ENCODE measurements at places on chromosomes 16 and 17. TPM values are rescaled to one million over a fixed set of nuclear protein-coding genes. Genes with fewer than 3 reads are reported as not detected.

- no peak for DNase-seq
These were observed 236.0 kb downstream of the IRF8 start for GRCh38 chr16:86134802-86135461.

DNA sequence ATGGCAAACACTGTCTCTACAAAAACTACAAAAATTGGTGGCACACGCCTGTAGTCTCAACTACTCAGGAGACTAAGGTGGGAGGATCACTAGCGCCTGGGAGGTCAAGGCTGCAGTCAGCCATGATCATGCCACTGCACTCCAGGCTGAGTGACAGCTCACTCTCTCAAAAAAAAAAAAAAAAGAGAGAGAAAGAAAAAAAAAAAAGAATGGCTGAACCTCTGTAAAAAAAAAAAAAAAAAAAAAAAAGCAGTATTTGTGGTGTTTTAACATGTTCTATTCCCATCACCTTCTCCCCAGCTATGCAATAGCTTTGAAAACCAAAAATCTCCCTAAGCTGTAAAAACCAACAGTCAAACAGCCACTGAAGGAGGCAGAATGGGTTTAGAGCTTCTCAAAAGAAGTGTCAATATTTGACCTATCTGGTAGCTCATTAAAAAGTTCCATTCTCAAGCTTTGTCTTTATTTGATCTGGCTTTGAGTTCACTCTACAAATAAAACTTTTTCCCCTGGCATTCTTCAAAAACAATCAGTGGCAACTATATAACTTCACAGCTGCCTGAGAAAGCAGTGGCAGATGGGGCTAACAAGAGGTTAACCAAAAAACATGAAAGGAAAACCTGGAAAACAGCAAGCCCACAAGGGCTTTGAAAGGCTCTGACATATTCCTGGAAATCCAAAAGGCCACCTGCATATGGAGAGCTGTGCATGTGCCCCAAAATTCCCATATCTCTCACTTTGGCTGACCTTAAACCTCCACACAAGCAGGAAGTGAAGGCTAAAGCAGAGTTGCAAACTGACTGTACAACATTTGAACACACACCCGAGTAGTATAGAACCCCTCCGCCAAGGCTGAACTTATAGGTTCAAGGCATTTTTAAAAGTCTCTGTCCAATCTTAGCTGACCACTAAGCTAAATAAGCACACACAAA is 36.0 kb downstream of the USP32 start:
- DNase-seq = peak; percentile 39

GRCh38 chr16:56944954-56945839 is 13.3 kb downstream of the HERPUD1 start:
- no peak for DNase-seq

Gene P2RX5
- 10.6 TPM for polyA plus RNA-seq

Data from A549 (cell line).